ENCODE measurements at places on chromosomes 1 and 21. TPM values are rescaled to one million over a fixed set of nuclear protein-coding genes. Genes with fewer than 3 reads are reported as not detected.

The ZNF691 gene
- total RNA-seq: 15.4 TPM

The UBE2U gene
- total RNA-seq: not detected

The SLX9 gene
- total RNA-seq: 14.9 TPM

The EFCAB7 gene
- 22.5 TPM for total RNA-seq

The ARMH1 gene
- total RNA-seq: 6.3 TPM

The ZFP69B gene
- 10.7 TPM for total RNA-seq

The NPHS2 gene
- not detected for total RNA-seq

The KCNT2 gene
- total RNA-seq: 43.1 TPM

The PPCS gene
- total RNA-seq: 30.4 TPM

The LSM10 gene
- total RNA-seq: 8.4 TPM

The KIAA1614 gene
- total RNA-seq: 2.0 TPM

The NPR1 gene
- total RNA-seq: 1.7 TPM

The GJA9 gene
- not detected for total RNA-seq

The OR6K2 gene
- total RNA-seq: not detected

The CRYBG2 gene
- total RNA-seq: 0.66 TPM

The HEYL gene
- 6.4 TPM for total RNA-seq
